ENCODE measurements at places on chromosomes 12 and 14. TPM values are rescaled to one million over a fixed set of nuclear protein-coding genes. Genes with fewer than 3 reads are reported as not detected.

The KHNYN gene
- 66.7 TPM for total RNA-seq

The PPM1H gene
- 2.9 TPM for total RNA-seq

The TAS2R43 gene
- total RNA-seq = not detected

The KLRC2 gene
- not detected for total RNA-seq

The GPR137C gene
- 0.33 TPM for total RNA-seq

The TMEM253 gene
- not detected for total RNA-seq

The PITPNM2 gene
- total RNA-seq = 5.0 TPM

The LRRC10 gene
- not detected for total RNA-seq

The VEZT gene
- 62.9 TPM for total RNA-seq

The HOXC5 gene
- 0.39 TPM for total RNA-seq

The HPD gene
- 1.4 TPM for total RNA-seq

The RD3L gene
- total RNA-seq = not detected

All from smooth muscle cell of the pulmonary artery (primary cell).